ENCODE measurements at places on chromosomes 3 and 15.

DNA sequence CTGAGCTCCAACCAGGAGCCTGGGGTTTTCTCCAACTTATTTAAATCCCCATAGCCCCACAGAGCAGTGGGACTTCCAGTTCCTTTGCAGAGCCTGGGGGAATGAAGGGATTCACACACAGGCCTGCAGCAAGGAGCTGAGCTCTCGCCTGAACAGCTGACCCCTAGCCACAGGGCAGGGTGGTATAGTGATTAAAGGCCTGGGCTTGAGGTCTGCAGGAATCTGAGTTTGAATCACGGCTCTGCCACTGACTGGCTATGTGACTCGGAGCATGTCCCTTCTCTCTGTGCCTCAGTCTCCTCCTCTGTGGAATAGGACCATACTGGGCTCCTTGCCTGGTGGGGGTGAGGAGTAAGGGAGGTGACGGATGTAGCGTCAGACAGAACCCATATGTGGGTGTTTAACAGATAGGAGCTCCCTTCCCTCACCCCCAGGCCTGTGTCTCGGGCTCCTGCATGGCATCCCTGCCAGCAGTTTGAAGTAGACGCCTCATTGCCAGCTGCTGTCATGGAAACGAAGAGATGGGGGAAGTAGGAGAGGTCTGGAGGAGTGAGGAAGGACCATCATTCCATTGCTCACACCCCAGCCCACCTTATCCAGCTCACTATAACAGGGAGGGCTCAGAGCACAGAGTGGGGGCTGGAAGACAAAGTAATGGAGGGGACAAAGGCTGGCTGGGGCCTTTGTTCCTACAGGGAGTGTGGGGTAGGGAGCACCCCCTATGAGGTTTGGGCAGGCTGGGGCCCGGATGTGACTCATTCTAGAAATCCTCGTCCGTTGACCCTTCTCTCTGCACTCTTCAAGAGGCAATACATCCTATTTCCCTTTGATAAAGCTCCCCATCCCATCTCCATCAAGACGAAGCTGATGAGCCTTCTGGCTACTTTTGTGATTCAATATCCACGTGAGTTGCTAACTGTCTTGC is 14.8 kb downstream of the HRH1 start:
- DNase-seq = no peak

DNA sequence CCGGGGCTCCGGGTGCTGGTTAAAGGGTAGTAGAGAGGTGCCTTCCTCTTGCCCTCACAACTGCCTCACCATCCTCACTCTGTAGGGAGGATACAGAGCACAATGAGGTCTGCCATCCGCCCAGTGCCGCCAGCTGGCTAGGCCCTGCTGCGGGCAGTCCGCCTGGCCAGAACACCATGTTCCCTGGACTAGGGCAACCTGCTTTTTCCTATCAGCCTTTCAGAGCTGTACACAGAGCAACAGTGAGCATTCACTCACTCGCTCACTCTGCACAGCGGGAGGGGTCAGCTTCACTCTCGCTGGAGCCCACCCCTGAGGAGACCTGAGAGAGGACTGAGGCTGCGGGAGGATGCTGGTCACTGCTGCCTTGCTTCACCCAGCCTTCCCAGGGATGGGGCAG is 218.7 kb upstream of the CHRNA7 start:
- no peak for DNase-seq

DNA sequence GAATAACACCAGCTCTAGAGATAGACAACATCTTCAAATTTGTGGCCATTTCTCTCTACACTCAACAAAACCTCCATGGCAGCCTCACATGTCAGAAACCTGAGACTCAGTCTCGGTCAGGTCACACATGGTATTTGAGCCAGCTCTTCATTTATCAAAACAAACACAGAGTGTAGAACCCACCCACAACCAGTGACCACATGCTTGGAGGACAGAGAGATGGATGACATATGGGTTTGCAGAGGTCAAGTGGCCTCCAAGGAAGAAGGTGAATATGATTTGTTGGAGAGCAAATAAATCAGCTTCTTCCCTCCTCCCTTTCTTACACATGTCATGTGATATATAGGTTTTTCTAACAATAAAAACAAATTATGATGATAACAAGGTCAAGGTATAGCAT is 278.1 kb upstream of the LRTM1 start:
- DNase-seq = no peak

DNA sequence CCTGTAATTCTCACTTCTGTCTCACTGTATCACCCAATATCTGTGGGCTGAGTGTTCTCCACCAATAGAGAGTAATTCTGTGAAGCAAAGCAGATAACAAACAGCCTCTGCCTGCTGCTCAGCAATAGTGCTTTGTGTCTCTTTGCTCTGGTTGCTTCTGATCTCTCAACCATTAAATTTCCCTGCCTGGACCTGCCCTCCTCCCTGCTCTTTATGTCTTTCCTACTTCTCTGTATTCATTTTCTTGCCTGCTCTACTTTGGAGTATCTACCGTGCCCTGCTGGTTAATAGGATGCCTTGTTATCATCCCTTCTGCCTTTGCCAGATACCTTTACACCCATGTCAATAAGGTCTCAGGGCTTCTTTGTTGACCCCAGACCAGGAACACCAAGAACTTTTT is 102.9 kb upstream of the CGNL1 start:
- no peak for DNase-seq

DNA sequence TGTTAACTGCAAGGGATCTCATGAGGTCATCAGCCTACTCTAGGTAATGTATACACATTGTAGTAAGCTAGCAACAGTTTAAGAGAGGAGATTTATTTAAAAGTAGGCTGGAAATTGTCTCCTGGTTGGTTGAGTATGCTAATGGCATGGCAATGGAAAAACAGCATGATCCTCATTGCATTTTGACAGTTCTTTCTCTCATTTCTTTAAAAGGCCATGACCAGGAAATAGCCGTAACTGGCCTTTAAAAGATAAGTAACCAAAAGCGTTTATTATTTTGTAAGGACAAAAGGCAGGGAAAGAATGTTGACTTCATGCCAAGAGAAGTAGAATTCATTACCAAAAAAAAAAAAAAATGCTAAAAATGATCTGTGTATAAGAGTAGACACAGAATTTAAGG is 310.3 kb downstream of the FGF12 start:
- no peak for DNase-seq

- DNase-seq = no peak
These were observed 17.7 kb downstream of the CPNE4 start for GRCh38 chr3:132017137-132017536.

DNA sequence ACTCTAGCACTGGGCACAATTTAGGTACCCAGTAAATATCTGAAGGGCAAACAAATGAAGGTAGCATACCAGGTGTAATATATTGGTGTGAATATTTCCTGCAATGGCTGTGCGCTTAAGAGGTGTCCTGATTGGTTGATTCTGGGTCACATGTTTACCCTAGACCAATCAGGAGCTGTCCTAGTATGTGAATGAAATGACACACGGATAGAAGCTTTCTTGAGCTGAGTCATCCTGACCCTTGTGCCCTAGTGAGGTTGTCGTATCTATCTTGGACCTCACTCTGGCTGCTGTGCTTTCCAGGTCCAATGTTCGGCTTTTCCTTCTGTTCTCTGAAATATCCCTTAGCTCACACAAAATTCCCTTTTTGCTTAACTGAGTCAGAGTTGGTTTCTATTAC is 58.1 kb upstream of the FOXP1 start:
- DNase-seq = no peak

GRCh38 chr15:72169921-72170611 is 27.5 kb downstream of the GRAMD2A start:
- DNase-seq = no peak

GRCh38 chr3:169390271-169390670 is 273.2 kb downstream of the MECOM start:
- DNase-seq = no peak

DNA sequence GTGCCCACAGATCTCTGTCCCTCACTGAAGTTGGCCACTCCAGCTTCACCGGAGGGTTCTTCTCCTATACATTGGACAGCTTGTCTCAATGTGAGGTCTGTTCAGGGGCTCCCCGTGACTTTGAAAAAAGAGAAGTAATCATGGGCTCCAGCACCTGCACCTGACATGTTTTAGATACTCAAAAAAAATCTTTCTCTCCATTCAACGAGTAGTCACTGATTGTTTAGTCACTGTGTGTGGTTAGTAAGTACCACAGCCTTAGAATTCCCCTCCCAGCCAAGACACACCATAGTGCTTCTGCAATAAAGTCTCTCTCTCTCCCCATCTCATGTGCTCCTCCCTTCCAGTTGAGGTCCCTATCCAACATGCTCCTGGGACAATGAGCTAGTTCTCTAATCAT is 18.6 kb downstream of the CCR9 start:
- no peak for DNase-seq

DNA sequence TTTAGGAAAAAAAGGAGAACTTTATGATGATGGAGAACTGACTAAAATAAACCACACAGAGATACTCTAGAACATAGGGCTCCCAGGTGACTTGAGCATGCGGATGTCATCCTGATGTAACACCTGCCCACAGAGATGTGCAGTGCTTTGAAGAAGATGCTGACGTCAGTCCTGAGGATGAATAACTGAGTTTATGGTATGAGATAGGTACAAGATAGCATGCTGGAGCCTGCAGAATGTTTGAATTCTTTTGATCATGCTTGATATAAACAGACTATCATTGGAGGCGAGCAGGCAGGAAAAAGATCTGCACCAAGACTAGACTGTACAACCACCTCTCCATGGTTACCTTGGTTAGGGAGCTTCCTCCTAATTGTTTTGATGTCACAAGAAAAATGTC is 12.4 kb downstream of the CCR4 start:
- DNase-seq = no peak

- no peak for DNase-seq
These were observed 125.6 kb downstream of the PLOD2 start for GRCh38 chr3:146035366-146035765.

DNA sequence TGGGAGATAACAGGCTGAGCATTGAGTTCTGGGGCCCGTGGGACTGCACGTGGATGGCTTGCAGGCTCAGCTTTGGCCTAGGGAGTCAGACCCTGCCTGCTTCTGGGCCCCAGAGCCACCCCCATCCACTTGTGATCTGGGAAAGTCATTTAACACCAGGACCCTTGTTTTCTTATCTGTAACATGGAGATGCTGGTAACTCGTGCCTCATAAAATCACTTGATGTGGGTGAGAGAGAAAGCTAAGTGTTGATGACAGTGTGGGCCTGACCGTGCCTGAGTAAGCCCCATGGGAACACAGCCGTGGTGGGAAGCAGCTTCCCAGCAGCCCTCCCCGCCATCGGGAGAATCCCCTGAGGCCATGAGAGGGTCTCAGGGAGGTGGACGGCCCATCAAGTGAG is 378.1 kb downstream of the GABRB3 start:
- no peak for DNase-seq

DNA sequence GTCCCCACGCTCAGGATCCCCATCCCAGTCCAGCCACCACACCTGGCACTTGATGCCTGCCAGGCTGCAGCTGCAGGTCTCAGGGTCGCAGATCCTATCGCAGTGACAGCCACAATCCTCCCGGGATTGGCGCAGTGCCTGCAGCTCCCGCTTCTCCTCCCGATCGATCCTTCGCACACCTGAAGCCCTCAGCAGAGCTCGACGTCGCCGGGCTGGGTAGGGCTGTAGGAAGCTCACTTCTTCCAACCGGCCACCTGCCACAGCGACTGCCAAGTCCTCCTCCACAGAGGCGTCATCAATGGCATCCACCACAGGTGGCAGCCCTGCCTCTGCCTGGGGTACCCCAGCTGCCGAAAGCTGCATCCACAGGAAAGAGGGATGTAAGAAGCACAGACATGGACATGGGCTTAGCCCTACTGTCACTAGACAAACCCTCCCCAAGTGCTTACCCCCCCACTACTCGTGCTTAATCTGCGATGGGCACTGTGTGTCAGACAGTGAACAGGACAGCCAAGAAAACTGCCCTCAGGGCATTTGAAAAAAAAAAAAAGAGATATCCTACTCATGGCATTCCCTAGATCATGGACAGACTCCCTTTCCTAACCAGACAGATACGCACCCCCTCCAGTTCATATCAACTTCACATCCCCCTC is 9.2 kb downstream of the CSRNP1 start:
- no peak for DNase-seq

- DNase-seq = no peak
These were observed 47.9 kb downstream of the NAALADL2 start for GRCh38 chr3:174907027-174907426.

DNA sequence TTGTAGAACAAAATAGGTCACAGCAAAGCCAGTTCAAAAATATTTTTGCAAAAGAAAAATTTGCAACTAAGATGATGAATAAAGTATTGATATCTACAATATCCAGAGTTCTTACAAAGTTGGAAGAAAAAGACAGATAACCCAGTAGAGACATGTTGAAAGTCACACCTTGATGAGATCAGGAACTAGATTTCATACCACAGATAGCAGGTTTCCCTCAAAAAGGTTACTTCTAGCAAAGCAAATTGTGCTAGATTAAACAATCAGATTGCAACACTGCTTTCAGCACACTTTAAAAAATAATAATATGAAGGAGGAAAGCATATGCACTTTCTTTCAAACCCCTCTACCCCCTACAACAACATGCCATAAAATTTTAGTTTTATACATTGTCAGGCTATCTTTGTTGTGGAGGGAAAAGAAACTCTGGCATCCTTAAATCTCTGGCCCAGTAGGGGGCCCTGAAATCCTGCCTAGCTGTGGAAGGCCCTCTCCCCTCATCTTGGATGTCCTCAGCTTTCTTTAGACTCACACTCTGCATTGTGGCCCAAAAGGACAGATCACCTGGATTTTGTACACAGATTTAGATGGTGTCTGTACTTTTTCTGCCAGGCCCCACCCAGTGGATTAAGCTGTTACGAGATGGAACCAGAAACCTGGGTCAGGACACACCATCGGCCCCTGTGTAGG is 50.9 kb downstream of the CCR3 start:
- no peak for DNase-seq

- no peak for DNase-seq
These were observed 665.6 kb upstream of the CCDC54 start for GRCh38 chr3:106711650-106712049.

GRCh38 chr3:67657192-67657591 is 2.8 kb upstream of the SUCLG2 start:
- DNase-seq = no peak

DNA sequence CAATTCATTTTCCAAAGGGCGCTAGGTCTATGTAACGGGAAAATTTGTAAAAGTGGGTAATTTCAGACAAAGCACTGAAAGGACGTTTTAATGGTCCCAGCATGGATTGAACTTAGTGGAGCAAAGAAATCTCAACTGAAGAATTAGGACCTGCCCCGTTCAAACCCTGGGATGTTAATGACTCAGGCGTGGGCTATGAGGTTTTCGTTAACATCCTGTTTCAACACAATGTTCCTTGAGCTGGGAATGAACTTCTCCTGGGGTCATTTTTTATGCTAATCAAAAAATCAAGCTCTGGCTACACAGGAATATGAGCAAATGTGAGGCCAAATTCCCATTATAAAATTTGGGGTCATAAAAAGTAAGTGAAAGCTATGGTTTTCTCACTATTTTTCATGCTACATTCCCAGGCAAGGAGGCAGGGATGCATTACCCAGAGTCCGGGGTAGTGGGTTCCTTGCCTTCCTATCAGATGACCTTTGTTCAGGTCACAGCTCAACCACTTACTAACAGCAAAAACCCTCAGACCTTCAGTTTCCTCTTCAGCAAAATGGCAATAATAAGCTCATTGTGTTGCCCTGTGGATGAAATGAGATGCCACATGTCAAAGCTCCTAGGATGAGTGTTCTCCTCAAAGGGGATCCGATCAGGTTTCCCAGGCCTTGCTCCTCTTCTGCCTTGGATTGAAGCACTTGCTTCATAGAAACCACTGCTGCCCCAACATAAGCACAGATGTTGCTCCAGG is 271.4 kb downstream of the ARRDC4 start:
- DNase-seq = no peak

GRCh38 chr3:143885780-143886427 is 37.6 kb upstream of the SLC9A9 start:
- DNase-seq = no peak

- DNase-seq = no peak
These were observed 92.8 kb upstream of the UBE2E1 start for GRCh38 chr3:23712656-23713559.

GRCh38 chr15:77810130-77810571 is 177.4 kb upstream of the LINGO1 start:
- no peak for DNase-seq
